Right hindlimb (tissue), 1 donor: ENCODE measurements at places on chromosomes 6 and 20.

DNA sequence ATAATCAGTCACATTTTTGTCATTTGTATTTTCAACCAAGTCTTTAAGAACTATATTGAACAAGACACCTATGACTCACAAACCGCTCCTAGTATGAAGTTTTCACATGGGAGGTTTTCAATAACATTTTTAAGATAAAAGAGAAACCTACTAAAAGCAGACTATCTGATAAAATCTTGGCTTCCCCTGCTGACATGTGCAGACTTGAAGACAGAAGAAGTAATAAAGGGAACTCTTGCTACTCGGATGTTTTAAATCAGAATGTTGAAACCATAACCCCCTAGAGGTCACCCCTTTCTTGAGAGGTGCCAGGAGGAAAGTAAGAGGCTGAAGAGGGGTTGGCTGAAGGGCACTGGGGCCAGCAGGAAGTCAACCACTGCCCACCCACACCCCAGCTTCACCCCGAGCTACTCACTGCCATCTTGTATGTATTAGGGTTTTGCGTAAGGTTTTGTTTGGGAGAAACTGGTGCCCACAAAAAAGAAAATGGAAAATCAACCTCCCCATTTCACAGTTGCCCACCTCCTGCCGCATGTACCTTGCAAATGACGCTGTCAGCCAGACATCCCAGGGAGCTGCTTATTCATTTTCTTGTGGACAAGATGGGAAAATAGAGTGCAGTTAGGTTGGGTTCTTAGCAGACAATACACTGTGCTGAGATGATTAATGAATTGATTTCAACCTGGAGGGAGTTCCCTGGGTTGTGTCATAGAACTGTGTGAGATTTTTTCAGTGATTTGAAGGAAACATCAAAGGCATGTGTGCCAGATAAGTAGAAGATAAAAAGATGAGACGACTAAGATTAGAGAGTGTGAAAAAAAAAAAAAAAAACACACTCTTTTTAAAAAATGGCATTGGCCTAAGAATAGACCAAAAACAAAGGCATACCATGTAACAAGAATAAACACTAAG lies 83.2 kb upstream of the TAB2 start:
- peak; percentile 12 for DNase-seq

DNA sequence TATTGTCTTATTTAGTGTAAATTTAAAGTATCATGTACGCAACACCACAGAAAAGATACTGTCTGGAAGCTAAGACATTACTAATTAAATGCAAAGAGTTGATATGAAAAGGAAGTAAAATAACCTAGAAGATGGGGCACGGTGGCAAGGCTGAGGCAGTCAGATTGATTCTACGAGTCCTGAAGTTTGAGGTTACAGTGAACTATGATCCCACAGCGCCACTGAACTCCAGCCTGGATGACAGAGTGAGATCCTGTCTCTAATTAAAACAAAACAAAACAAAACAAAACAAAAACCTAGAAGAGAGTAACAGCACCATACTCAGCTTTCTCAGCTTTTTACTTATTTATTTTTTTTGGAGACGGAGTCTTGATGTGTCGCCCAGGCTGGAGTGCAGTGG lies 199.0 kb downstream of the PRKN start:
- DNase-seq: no peak

- DNase-seq: peak; percentile 35
Measured at GRCh38 chr20:2804852-2805688, 4.6 kb upstream of the CPXM1 start.

DNA sequence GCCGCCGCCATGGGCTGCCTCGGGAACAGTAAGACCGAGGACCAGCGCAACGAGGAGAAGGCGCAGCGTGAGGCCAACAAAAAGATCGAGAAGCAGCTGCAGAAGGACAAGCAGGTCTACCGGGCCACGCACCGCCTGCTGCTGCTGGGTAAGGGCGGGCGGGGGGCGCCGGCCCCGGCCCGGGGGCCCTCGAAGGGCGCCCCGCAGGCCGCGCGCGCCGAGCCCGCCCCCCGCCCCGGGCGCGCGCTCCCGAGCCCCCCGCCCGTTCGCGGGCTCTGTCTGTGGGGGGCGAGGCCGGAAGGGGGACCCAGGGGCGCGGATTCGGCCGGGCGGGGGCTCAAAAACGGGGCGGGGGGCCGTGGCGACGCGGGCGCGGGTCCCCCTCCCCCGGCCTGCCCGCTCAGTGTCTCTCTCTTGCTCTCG lies 39.2 kb downstream of the GNAS start:
- DNase-seq: no peak

DNA sequence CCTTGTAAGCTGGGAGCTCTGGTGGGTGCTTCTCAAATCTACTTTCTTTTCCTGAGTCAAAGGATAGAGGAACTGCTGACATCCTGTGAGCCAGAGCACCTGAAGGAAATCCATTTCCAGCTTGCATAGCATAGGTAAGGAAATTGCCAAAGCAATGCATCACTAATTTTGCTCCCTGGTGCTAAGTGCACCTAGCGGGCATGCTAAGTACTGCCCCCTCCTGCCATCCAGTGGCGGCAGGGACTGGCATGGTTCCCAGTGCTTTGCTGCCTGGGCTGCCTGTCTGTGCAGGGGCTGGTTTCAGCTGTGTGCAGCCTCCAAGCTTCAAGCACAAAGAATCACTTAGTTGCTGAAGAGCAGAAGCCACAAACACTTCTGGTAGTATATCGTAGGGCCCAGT lies 63.9 kb downstream of the FARS2 start:
- DNase-seq: no peak

DNA sequence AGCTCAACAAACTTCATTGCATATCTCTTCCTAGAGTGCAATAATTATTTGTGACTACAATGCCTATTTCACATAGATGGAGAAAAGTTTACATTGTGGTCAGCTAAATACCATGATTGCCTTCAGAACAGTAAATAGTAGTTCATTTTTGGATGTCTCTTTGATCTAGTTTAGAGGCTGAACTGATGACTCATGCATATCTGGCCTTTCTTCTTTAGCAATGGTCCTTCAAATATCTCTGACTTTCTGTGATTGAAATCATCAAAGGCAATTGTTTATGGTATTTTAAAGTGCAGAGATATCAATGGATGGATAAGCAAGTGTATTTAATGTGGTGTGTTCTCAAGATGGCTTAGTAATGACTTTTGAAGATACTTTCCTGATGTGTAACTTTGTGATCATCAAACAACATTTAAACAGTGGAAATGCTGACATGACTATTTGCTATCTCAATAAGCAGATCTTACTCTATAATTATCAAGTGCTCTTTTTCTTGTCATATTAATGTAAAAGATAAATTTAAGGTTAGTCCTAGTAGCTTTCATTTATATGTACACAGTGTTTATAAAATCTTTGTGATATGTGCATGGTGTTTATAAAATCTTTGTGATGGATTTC lies 523.7 kb upstream of the SLC35B3 start:
- DNase-seq: no peak

DNA sequence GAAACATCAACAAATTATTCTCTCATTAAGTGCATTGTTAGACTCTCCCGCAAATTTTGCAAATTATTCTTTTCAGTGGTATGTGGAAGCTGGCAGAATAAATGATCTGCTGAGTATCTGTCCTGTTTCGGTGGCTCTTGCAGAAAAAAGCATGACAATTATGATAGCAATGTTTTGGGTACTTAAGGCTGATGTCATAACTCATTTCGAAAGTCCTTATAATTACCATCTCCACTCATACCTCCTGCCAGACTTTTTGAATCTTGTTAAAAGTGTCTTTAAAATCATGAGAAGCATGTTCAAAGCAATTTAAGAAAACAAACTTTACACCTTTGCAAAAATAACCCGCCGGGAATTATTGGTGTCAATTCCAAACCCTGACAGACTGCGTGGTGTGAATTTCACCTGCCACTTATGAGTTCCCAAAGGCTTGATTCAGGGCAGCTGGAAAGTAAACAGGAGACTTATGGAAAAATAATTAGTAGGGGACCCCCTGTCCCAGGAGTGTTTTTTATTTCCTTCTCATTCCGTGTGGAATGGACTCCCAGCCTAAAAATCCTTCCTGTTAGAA lies 87.6 kb upstream of the E2F3 start:
- no peak for DNase-seq

DNA sequence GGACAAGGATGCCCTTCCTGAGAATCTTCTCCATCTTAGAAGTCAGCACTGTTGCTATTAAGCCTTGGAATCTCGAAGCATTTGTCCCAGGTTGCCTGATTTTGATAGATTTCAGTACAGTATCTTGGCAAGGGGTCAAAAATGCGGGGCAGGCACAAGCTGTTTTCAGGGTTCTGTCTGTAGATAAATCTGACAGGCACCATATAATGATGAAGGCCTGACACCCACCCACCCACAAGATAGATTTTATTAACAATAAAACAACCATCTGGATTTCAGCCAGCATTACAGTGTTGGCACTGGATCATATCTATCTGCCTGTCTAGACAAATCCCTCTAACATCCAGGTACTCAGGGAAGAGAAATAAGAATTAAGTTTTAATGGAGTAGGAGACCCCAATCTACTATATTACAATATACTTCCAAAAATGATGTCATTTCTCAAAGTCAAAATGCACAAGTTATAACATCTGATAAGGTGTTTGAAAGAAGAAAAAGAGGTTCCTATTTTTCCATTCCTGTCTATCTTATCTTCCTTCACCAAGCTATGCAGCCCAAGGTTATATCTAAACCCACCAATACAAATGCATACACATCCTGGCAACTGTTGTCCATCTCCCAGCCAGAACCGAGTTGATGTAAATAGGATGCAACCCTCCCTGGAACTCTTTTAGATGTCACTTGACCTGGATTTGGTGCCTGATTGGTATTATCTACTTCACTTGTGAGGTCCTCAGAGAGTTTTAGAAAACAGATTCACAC lies 10.7 kb downstream of the NEDD9 start:
- no peak for DNase-seq

DNA sequence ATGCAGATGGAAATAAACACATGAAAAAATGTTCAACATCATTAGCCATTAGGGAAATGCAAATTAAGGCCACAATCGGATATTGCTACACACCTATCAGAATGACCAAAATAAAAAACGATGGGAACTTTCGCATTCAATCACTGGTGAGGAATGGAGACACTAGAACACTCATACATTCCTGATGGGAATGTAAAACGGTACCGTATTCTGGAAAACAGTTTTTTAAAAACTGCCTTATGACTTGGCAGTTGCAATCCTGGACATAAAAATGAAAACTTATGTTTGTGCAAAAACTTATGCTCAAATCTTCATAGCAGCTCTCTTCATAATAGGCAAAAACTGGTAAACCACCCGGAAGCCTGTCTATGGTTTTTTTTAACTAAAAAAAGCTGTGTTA lies 146.0 kb downstream of the CEBPB start:
- DNase-seq: no peak

DNA sequence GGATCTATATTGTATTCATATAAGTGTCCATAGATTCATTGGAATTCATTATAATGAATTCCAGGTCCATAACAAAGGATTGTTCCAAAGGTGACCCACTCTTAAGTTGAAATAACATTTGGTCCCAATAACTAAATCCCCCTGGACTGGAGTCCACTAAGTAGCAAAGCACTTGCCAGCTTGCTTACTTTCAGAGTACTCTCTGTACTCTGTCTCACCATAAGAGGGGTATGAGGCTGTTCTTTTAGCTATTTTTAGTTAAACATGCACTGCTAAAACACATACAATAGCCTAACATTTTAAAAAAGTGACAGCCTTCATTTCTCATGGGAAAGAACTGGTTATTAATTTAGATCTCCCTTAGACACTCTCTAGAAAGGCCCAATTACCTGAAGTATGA lies 16.7 kb upstream of the ARHGAP18 start:
- no peak for DNase-seq

- no peak for DNase-seq
Measured at GRCh38 chr6:130431346-130431852, 65.6 kb downstream of the TMEM200A start.

DNA sequence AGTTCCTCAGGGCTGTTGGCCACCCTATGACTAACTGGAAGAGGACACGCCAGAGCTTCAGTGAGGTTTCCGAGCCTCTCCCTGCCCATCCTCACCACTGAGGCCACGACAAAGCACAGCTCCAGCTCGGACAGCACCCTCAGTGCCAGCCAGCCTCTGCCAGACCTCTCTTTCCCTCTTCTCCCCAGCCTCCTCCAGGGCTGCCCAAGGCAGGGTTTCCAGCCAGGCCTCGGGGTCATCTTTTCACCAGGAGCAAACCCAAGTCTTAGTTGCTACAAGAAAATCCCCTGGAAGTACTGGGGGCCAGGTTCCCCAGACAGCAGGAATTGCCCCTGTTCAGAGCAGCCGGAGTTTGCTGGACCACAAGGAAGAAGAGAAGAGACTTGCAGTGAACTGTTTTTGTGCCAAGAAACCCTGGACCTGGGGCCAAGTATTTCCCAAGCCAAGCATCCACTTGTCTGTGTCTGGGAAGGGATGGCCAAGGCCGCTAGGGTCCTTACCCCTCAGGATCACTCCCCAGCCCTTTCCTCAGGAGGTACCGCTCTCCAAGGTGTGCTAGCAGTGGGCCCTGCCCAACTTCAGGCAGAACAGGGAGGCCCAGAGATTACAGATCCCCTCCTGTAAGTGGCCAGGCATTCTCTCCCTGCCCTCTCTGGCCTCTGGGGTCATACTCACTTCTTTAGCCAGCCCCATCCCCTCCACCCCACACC lies 41.6 kb downstream of the PLAGL2 start:
- no peak for DNase-seq

- no peak for DNase-seq
Measured at GRCh38 chr6:19128701-19129100, 708.5 kb upstream of the ID4 start.

DNA sequence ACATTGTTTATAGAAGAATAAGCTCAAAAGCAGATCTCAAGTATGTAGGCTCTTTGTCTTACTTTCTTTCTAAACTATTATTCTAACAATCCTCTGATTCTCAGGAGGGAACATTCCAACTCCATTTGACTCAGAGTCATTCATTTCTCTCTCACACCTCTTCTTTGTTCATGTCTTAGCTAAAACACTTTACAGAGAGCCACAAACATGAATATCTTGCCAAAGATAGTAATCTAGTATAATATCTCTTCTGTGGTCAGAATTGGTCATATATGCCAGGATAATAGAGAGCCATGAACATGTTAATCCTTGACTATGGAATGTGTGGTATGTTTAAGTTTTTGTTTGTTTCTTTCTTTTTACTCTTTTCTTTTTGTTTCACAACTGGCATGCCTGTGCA lies 456.0 kb upstream of the PTCHD4 start:
- DNase-seq: no peak

DNA sequence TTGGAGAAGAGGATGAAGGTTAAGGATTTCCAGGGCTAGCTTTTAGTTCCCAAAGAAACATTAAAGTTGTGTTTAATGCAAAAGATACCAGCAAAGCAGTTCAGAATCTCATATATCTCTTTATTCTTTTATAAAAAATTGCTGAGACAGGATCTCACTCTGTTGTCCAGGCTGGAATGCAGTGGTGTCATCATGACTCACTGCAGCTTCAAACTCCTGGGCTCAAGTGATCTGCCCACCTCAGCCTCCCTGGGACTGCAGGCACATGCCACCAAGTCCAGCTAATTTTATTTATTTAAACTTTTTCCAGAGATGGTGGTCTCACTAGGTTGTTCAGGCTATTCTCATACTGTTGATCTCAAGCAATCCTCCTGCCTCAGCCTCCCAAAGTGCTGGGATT lies 41.1 kb upstream of the CAP2 start:
- no peak for DNase-seq

GRCh38 chr6:148455225-148455624 lies 112.6 kb downstream of the SASH1 start:
- DNase-seq: no peak
